ENCODE measurements at places on chromosomes 2 and 18.

GRCh38 chr2:169565686-169566085 is 8.0 kb downstream of the FASTKD1 start:
- no peaks in the 10 kb centered on the region for H3K27me3 ChIP-seq
- DNase-seq: no peak
- no peaks in the 10 kb centered on the region for H3K4me1 ChIP-seq

- H3K4me3 ChIP-seq: peak overlapping the region; percentile 54
- no peaks in the 10 kb centered on the region for H3K27me3 ChIP-seq
- peak overlapping the region; percentile 58 for H3K27ac ChIP-seq
- DNase-seq: no peak
- H3K4me1 ChIP-seq: peaks cover 20% of the 10 kb centered on the region
These were observed 5.5 kb downstream of the CTDSP1 start for GRCh38 chr2:218405086-218405745.

DNA sequence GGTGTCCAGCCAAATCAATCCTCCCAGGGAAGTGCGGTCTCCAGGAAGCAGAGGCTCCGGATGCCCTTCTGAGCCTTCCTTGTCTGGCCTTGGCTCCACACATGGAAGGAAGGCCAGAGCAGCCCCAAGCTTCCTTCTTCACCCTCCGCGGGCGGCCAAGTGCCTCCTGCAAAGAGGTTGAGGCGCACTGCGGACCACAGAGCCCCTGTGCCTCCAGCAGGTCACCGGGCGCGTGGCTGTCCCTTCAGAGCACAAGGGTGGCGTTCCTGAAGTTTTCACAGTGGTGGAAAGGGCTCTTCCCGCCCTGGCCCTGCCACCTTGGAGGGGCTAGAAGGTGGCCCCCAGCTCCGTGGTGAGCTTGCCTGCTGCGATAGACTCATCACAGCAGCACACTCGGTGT is 175.9 kb upstream of the RAB12 start:
- no peak overlapping the region for H3K27ac ChIP-seq
- no peak for DNase-seq
- H3K4me1 ChIP-seq: no peaks in the 10 kb centered on the region

- H3K36me3 ChIP-seq: no peaks in the 10 kb centered on the region
- no peaks in the 10 kb centered on the region for H3K27me3 ChIP-seq
- DNase-seq: no peak
- no peak overlapping the region for H3K4me3 ChIP-seq
- no peak overlapping the region for H3K27ac ChIP-seq
These were observed 96.2 kb downstream of the COPS8 start for GRCh38 chr2:237181844-237182243.

- no peak overlapping the region for H3K27ac ChIP-seq
- no peak overlapping the region for H3K4me3 ChIP-seq
- no peaks in the 10 kb centered on the region for H3K4me1 ChIP-seq
- peaks cover 65% of the 10 kb centered on the region for H3K27me3 ChIP-seq
These were observed 129.7 kb downstream of the MYCN start for GRCh38 chr2:16069933-16070647.

DNA sequence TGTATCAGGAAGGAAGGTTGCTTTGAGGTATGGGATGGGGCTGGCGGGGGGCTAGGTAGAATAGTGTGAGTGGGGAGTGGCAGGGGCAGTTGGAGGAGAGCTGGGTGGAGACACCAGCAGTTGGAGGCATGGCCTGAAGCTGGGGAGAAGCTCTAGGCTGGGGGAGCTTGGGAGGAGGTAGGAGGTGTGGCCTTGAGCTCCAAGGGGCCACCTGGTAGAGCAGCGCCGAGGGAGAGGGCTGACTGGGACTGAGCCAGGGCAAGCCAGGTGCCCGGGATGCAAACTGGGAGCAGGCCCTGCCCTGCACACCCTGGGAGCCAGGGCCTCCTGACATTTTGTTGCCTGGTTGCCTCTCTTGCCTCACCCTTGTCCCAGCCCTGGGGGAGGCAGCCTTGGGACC is 33.1 kb upstream of the PDIA6 start:
- peaks cover 9% of the 10 kb centered on the region for H3K4me1 ChIP-seq
- no peaks in the 10 kb centered on the region for H3K27me3 ChIP-seq
- DNase-seq: no peak
- no peak overlapping the region for H3K4me3 ChIP-seq

DNA sequence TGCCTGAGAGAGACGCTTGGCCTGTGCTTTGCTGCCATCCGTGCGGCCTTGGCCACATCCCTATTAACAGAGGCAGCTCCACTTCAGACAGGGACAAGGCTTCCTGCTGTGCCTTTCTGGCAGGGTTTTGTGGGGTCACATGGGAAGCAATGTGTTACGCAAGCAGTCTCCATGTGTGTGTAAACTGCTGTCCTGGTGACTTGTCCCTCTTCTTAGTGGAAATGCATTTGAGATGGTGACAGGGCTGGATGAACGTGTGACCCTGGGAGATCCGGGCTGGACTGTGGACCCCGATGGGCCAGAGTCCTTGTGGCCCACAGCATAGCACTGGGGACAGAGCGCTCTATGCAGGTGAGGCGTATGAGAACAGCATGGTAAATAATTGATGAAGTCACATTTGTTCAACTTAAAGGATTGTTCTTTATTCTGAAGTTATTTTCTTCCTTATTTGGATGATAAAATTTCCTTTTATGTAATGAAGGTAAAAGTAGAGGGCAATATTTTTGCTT is 23.2 kb downstream of the ASB1 start:
- H3K36me3 ChIP-seq: peaks cover 18% of the 10 kb centered on the region
- no peak overlapping the region for H3K27ac ChIP-seq
- no peak for DNase-seq

DNA sequence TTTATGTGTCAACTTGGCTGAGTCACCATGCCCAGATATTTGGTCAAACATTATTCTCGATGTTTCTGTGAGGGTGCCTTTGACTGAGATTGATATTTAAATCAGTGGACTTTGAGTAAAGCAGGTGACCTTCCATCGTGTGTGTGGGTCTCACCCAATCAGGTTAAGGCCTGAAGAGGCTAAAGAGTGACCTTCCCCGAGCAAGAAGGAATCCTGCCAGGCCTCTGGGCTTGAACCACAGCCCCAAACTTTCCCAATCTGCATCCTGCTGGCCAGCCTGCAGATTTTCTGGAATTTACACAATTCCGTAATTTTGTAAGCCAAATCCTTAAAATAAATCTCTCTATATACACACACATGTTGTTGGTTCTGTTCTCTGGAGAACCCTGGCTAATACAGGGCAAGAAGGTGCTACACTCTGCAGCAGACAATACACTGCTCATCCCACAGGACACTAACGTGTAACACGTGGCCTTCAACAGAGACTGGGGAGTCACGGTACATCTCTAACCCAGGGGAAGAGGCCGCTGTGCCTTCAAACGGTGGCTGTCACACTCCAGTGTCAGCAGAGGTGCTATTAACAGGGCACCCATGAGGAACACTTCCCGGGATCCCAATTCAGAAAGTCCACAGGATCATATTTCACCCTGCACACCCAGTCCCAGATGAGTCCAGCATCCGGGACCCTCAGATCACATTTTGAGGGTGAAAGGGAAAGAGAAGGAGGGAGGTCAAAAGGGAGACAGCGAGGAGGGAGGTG is 113.1 kb upstream of the ID2 start:
- H3K36me3 ChIP-seq: no peaks in the 10 kb centered on the region
- no peak overlapping the region for H3K4me3 ChIP-seq
- no peaks in the 10 kb centered on the region for H3K4me1 ChIP-seq
- DNase-seq: no peak
- H3K27me3 ChIP-seq: peaks cover 100% of the 10 kb centered on the region

- peaks cover 36% of the 10 kb centered on the region for H3K4me1 ChIP-seq
- no peaks in the 10 kb centered on the region for H3K27me3 ChIP-seq
- no peaks in the 10 kb centered on the region for H3K36me3 ChIP-seq
- no peak overlapping the region for H3K4me3 ChIP-seq
- peak overlapping the region; percentile 88 for H3K27ac ChIP-seq
These were observed 13.6 kb downstream of the STRN start for GRCh38 chr2:36952748-36953197.

GRCh38 chr2:85852937-85853498 is 35.8 kb downstream of the ST3GAL5 start:
- H3K36me3 ChIP-seq: no peaks in the 10 kb centered on the region
- H3K27me3 ChIP-seq: no peaks in the 10 kb centered on the region
- no peak overlapping the region for H3K4me3 ChIP-seq
- H3K4me1 ChIP-seq: no peaks in the 10 kb centered on the region

DNA sequence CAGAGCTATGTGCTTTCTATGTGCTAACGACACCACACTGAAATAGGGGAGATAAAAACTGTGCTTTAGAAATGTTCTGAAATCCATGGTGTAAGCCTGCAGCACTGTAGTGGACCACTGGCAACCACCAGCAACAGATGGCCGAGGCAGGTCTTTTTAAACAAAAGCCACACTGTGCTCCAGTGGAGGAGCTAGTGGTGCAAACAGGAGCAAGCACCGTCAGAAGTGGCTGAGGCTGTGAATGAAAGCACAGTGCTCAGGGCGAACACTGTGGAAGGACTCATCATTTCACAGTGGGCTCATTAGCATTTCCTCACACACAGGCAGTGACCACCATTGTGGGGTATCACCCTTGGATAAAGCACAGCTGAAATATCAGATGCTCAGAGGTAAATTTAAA is 22.9 kb upstream of the MTX2 start:
- H3K4me1 ChIP-seq: no peaks in the 10 kb centered on the region
- DNase-seq: no peak
- H3K27ac ChIP-seq: no peak overlapping the region
- no peak overlapping the region for H3K4me3 ChIP-seq

- H3K4me3 ChIP-seq: no peak overlapping the region
- no peak for DNase-seq
- no peaks in the 10 kb centered on the region for H3K36me3 ChIP-seq
- no peak overlapping the region for H3K27ac ChIP-seq
These were observed 695.1 kb downstream of the PLCL1 start for GRCh38 chr2:198499539-198499938.

DNA sequence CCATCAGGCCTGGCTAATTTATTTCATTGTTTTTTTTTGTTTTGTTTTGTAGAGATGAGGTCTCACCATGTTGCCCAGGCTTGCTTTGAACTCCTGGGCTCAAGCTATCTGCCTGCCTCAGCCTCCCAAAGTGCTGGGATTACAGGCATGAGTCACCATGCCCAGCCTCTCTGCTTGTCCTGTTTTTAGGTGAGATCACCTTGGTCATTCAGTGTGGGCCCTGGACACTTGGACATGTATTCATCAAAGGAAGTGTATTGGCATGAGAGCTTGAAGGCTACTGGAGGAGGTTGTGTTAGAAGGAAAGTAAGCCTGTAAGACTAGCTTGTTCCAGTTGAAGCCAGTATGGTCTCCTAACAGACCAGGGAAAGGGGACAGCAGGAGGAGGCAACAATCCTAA is 229.2 kb upstream of the RGPD4 start:
- no peak overlapping the region for H3K27ac ChIP-seq
- no peak overlapping the region for H3K4me3 ChIP-seq
- no peaks in the 10 kb centered on the region for H3K36me3 ChIP-seq
- DNase-seq: no peak
- H3K27me3 ChIP-seq: peaks cover 35% of the 10 kb centered on the region
- H3K4me1 ChIP-seq: no peaks in the 10 kb centered on the region

DNA sequence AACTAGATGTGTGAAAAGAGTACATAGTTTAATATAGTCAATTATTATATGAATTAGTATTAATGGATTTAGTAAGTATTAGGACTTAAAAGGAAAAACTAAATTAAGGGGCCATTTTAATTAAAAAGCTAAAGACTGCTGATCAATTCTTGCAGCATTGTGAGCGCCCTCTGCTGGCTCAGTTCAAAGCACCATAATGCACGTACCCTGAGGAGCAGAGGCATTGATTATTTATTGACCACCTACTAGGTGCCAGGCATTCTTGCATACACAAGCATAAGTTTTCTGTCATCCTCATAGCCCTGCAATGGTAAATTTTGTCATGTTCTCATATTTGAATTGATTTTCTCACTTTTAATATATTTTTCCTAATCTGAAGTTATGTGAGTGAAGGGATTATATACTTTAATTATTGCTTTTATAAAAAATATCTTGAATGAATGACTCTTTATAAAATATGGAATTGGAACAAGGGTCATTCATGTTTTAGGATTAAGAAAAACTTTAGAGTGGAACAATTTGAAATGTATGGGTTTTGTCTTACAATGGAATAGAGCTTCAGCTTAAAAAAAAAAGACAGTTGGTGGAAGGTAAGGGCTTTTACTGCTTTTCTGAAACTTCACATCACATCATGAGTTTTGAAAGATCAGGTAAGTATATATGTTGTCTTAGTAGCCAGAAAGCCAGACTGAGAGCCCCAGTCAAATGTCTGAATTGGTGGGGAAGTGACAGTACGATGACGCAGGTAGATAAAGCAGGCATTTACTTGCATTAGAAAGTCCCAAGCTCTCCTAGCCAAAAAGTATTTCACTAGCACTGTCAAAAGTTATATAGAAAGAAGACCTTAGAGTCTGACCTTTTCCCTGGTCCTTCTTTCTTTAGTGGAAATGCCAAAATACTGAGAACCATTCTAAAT is 9.7 kb downstream of the ITGA4 start:
- no peaks in the 10 kb centered on the region for H3K4me1 ChIP-seq
- no peak overlapping the region for H3K27ac ChIP-seq
- H3K27me3 ChIP-seq: no peaks in the 10 kb centered on the region

GRCh38 chr2:234827096-234827860 is 124.5 kb upstream of the SH3BP4 start:
- peak; percentile 50 for DNase-seq
- H3K36me3 ChIP-seq: no peaks in the 10 kb centered on the region
- no peaks in the 10 kb centered on the region for H3K27me3 ChIP-seq

GRCh38 chr2:210007895-210008294 is 5.5 kb downstream of the RPE start:
- no peak overlapping the region for H3K4me3 ChIP-seq
- H3K27ac ChIP-seq: no peak overlapping the region
- H3K27me3 ChIP-seq: no peaks in the 10 kb centered on the region
- H3K36me3 ChIP-seq: 0 out of 2 replicates have a peak, but pooled peaks cover 7% of the 10 kb centered on the region
- no peak for DNase-seq

GRCh38 chr2:42922790-42923579 is 130.6 kb upstream of the HAAO start:
- no peak overlapping the region for H3K27ac ChIP-seq
- no peaks in the 10 kb centered on the region for H3K27me3 ChIP-seq
- H3K36me3 ChIP-seq: no peaks in the 10 kb centered on the region
- no peak for DNase-seq

GRCh38 chr2:65175894-65176530 is 46.1 kb upstream of the RAB1A start:
- no peaks in the 10 kb centered on the region for H3K27me3 ChIP-seq
- no peaks in the 10 kb centered on the region for H3K36me3 ChIP-seq
- no peak overlapping the region for H3K27ac ChIP-seq
- H3K4me3 ChIP-seq: no peak overlapping the region

- no peak for DNase-seq
- no peaks in the 10 kb centered on the region for H3K27me3 ChIP-seq
- no peak overlapping the region for H3K4me3 ChIP-seq
- no peak overlapping the region for H3K27ac ChIP-seq
- H3K36me3 ChIP-seq: no peaks in the 10 kb centered on the region
- H3K4me1 ChIP-seq: no peaks in the 10 kb centered on the region
These were observed 578.7 kb downstream of the ADCYAP1 start for GRCh38 chr18:1483385-1483784.

Measured in PC-9 (cell line).